Mesothelial cell of epicardium (in vitro differentiated cells): ENCODE measurements at places on chromosomes 13 and 19. TPM values are rescaled to one million over a fixed set of nuclear protein-coding genes. Genes with fewer than 3 reads are reported as not detected.

GRCh38 chr13:110405597-110406450 lies 98.7 kb downstream of the COL4A2 start:
- no peak for DNase-seq

DNA sequence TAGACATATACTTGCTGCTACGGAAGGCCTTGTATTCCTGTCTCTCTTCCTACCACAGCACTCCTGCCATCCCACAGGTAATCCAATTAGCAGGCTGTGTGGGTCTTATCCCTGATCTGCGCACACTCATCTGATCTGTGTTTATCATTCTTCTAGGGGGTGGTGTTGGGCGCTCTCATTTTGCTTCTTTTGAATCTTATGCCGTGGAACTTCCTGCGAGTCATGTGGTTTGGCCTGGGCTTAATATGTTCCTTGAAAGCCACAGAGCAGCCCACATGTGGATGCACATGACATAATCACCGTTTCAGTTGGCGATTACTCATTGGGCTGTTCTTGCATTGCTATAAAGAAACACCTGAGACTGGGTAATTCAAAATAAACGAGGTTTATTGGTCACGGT lies 7.5 kb downstream of the RASA3 start:
- DNase-seq: no peak

DNA sequence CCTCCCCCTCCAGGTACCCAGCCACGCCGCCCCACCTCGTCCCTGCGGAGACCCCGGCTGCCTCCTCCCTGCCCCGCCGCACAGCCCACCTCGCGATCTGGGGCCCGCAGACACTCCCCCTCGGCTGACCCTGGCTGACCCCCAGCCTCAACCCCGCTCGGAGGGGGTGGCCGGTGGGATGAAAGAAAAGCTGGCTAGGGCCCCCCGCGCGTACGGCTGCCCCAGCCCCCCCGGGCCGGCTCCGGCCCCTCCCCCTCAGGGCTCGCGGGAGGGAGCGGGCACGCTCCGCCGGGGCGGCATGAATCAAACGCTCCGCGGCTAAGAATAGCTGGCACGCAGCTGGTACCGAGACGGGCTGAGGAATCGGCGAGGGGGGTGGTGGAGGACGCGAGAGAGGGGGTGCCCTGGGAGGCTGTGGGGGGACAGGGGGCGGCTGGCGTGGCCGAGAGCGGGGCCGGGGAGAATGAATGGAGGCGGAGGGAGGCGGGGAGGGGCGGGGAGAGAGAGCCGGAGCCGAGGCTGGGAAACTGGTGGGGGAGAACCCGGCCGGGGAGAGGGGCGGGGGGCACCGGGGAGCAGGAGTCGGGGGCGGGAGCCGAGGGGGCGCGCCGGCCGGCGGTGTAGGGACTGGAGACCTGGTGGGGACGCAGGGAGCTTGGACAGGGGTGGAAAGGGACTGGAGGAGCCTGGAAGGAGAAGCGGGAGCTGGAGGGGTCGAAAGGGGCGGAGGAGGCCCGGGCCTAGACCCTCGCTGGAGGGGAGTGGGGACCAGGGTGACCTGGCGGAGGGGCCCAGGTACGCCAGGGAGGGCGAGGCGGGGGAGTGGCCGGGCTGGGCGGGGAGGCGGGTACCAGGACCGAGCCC lies 1.1 kb downstream of the SHANK1 start:
- DNase-seq: no peak

DNA sequence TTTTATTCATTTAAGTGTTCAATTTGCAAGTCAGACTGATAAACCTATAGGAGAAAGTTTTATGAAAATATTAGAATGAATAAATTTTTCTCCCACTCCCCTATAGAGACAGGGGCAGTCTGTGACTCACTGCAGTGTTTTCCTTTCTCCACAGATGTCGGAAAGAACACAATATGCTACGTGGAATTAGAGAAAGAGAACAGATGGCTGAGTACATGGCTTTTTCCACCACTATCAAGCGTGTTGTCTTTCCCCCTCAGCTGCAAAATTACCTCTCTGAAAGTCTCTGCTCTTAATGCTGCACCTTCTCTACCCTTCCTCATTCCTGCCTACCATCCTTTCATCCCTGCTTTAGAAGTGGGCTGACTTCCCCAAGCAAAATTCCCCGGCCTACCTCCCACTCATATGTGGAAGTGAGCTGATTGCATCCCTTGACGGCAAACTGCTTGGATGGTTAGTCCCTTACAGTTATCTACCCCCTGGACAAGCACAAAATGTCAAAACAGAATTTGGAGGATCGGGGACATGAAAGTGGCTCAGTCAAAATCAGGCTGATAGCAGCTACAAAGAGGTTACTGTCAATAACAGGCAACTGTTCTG lies 30.0 kb downstream of the FLT1 start:
- no peak for DNase-seq

DNA sequence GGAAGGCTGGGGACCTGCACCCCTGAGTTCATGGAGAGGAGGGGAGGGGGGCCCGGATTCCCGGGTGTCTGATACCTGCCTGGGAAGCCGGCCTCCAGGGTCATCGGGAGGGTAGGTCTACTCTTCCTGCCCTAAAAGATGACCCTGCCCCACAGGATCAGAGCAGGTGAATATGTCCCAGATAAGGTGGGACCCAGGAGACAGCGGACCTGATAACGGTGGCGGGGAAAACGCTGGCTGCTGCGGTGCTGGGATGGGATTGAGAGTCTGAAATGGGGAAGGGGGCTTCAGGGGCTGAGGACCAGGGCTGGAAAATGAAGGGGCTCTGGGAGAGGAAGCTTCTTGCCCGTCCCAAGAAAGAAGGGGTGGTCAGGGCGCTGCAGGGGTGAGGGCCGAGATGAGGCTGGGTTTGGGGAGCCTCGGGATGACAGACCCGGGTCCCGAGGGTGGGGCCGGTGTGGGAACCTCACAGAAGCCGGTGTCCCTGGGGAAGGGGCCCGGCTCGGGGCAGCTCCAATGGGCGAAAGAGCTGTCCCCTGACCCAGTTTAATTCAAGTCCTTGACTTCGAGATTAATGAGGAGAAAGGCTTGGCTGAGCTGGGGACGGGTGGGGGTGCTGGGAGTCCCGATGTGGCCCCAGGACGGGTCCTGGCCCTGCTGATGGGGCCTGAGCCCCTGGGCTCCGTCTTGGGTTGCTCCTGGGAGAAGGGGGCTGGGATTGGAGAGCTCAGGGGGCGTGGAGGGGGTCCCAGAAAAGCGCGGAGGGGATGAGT lies 823 bp downstream of the TTYH1 start:
- no peak for DNase-seq

The ZNF296 gene
- total RNA-seq: 0.99 to 1.1 TPM (median 1.1 TPM) in 3 replicates

The OR10H3 gene
- not detected in 3 replicates for total RNA-seq

The MAU2 gene
- 93.0 to 107 TPM (median 94.7 TPM) in 3 replicates for total RNA-seq
